ENCODE measurements at places on chromosomes 3 and 15. TPM values are rescaled to one million over a fixed set of nuclear protein-coding genes. Genes with fewer than 3 reads are reported as not detected.

ALDH1A2 gene
- not detected for polyA plus RNA-seq

SLCO2A1 gene
- polyA plus RNA-seq: not detected

C3orf85 gene
- not detected for polyA plus RNA-seq

SSUH2 gene
- not detected for polyA plus RNA-seq

WDR82 gene
- polyA plus RNA-seq: 13.4 TPM

ZNF860 gene
- polyA plus RNA-seq: not detected

PLA2G4D gene
- 0.35 TPM for polyA plus RNA-seq

ECE2 gene
- polyA plus RNA-seq: 3.1 TPM

MST1R gene
- polyA plus RNA-seq: not detected
